ENCODE measurements at places on chromosomes 3 and 15. TPM values are rescaled to one million over a fixed set of nuclear protein-coding genes. Genes with fewer than 3 reads are reported as not detected.
A peak's percentile ranks its signal among the peaks of the same experiment; 100 is the strongest.

IQCF5 gene
- total RNA-seq: not detected

SLC9A9 gene
- total RNA-seq: 6.8 TPM

GOLGA8K gene
- total RNA-seq: 1.5 TPM

MITF gene
- total RNA-seq: not detected

RASGRF1 gene
- total RNA-seq: not detected

HRG gene
- total RNA-seq: not detected

DAZL gene
- 0.07 TPM for total RNA-seq

CFAP91 gene
- not detected for total RNA-seq

CFAP92 gene
- not detected for total RNA-seq

- no peak for DNase-seq
These were observed 220.9 kb downstream of the ITPR1 start for GRCh38 chr3:4714045-4714444.

- DNase-seq: no peak
These were observed 250.5 kb downstream of the SHQ1 start for GRCh38 chr3:72597756-72598195.

DNA sequence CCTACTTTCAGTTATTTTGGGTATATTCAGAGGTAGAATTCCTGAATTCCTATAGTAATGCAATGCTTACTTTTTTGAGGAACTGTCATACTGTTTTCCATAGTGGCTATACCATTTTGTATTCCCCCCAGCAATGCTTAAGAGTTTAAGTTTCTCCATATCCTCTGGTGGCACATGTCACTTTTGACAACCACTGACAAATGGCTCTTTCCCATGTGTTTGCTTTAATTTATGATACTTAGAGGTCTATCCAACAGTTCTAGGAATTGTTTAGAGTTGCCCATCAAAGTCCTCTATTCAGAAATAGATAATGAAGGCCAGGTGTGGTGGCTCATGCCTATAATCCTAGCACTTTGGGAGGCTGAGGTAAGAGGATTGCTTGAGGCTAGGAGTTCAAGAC is 128.9 kb upstream of the CFAP20DC start:
- DNase-seq: no peak

- DNase-seq: peak; percentile 11
These were observed 35.9 kb downstream of the CEMIP start for GRCh38 chr15:80815106-80815505.

- no peak for DNase-seq
These were observed 52.9 kb upstream of the WNT7A start for GRCh38 chr3:13932578-13933295.

DNA sequence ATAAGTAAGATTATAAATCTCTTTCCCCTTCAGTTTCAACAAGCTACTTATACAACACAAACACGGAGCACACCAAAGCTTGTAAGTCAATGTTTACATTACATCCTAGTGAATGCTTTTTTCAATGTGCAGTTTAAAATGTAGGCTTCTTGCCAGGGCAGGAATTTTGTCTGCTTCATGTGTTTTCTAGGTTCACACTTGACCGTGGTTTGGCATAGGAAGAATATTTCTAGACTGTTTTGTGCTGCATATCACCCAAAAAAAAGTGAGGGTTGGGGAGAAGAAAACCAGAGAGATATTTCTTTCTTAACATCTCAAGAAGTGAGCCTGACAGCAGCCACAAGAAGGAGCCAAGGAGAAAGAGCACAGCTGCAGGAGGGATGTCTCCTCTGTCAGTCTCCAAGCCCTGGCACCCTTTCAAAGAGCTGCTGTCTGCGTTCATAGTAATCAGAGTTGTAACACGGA is 255.8 kb downstream of the MEIS2 start:
- DNase-seq: no peak

DNA sequence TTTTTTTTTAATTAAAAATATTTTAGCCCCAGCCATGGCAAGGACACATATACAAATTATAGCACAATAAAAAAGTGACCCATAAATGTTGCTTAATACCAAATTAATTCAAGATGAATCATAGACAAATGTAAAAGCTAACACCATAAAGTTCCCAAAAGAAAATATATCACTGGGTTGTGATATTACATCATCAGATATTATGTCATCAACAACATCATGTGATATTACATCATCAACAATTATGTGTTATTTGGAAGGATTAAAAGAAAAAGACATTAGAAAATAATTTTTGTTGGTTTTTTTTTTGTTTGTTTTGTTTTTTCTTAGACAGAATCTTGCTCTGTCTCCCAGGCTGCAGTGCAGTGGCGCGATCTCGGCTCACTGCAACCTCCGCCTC is 34.5 kb upstream of the ABHD10 start:
- DNase-seq: no peak

- no peak for DNase-seq
These were observed 113.2 kb downstream of the TCF12 start for GRCh38 chr15:57031605-57032004.

- no peak for DNase-seq
These were observed 15.0 kb upstream of the SOX2 start for GRCh38 chr3:181696626-181697230.

DNA sequence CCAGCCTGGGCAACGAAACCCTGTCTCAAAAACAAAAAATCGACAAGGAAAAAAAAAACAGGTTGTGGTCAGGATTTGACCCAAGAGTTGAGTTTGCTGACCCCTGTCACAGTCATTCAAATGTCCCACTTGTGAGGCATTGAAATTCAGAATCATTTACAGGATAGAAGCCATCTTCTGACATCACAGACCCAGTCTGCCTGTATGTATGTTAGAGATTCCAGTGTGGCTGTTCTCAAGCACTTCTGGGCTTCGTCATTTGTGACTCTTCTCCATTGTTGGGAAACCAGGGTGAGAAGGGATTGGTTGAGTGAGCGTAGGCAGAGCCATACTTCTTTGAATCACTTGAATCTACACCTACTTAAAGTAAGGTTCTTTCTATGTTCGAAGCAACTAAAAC is 57.1 kb downstream of the LMLN start:
- DNase-seq: no peak

DNA sequence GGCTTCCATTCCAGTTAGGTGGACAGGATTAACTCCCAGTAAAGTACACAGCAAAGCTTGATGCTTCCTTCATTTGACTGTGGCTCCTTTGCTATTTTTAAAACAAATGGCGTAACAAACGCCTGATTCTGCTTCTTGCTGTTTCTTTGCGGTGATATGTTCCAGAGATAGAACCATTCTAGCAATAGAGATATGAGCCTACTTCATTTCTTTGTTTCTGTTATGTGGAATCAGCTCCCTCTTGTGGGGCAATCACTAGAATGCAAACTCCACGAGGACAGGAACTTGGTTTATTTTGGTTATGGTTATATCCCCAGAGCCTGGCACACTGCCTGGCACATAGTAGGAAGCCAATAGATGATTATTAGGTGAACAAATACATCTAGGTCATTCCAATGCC is 122.6 kb upstream of the SLC6A11 start:
- DNase-seq: no peak

- DNase-seq: no peak
These were observed 8.4 kb downstream of the MORC1 start for GRCh38 chr3:109109574-109109973.

GRCh38 chr3:100103558-100104441 is 10.5 kb downstream of the FILIP1L start:
- peak; percentile 73 for DNase-seq

- DNase-seq: no peak
These were observed at the start of gene TIMP4 for GRCh38 chr3:12158387-12159226. TIMP4 (minus strand) TSS chr3:12158912; CDS start chr3:12158840, 72 bp downstream.

GRCh38 chr3:45499529-45499928 is 95.0 kb upstream of the LIMD1 start:
- no peak for DNase-seq

- no peak for DNase-seq
These were observed 8.2 kb downstream of the GOLIM4 start for GRCh38 chr3:168087539-168087938.

- DNase-seq: no peak
These were observed 525.5 kb upstream of the BCHE start for GRCh38 chr3:166362698-166363097.

GRCh38 chr3:187183210-187183862 is 13.9 kb upstream of the RTP1 start:
- no peak for DNase-seq

DNA sequence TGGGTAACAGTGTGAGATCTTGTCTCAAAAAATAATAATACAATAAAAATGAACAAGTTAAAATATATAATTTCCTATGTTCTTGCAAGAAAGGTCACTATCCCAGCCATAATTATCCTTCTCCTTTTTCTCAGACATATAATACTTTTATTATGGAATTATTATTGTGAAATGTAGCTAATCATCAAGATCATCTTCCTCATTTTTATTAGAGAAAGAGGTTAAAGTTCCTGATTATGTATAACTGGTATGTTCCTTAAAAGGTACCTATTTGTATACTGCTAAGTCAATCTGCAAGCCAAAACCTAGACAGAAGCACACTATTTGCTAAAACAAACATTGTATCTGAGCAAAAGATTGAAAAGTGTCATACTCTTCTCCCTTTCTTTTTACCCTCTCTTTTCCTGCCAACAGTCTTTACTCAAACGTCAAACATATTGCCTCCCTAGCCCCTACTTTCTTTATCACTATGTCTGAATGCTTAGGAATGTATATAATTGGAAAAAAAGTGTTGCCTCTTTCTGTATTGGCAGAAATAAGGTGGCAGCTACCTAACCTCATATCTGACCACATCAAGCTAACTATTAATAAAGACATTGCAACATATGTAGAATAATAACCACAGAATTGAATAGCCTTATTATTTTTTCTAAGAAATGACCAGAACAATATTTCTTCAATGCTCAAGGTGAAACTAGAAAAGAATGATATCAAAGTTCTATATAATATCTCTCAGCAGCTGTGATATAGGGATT is 18.5 kb downstream of the SEC11A start:
- no peak for DNase-seq

GRCh38 chr15:99976811-99977271 is 243.6 kb upstream of the LYSMD4 start:
- DNase-seq: no peak

DNA sequence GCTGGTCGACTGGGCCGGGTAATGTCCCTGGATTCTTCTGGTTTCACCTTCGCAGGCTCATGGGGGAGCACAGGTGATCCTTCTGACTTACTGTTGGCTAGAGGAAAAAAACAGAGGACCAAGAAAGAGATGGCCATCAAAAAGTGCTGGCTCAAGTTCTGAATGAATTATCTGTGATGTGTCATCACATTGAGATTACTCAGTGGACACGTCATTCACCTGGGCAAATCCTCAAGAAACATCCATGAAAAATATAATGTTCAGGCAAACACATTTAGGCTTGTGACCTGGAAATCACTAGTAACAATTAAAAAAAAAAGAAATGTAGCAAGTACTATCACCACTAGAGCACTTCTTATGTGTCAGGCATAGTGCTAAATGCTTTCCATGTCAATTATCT is 81.5 kb upstream of the SLC2A2 start:
- DNase-seq: no peak

GRCh38 chr3:113285226-113285625 is 73.9 kb downstream of the BOC start:
- DNase-seq: no peak

- peak; percentile 74 for DNase-seq
These were observed 43.7 kb upstream of the ATP2C1 start for GRCh38 chr3:130850044-130850797.

DNA sequence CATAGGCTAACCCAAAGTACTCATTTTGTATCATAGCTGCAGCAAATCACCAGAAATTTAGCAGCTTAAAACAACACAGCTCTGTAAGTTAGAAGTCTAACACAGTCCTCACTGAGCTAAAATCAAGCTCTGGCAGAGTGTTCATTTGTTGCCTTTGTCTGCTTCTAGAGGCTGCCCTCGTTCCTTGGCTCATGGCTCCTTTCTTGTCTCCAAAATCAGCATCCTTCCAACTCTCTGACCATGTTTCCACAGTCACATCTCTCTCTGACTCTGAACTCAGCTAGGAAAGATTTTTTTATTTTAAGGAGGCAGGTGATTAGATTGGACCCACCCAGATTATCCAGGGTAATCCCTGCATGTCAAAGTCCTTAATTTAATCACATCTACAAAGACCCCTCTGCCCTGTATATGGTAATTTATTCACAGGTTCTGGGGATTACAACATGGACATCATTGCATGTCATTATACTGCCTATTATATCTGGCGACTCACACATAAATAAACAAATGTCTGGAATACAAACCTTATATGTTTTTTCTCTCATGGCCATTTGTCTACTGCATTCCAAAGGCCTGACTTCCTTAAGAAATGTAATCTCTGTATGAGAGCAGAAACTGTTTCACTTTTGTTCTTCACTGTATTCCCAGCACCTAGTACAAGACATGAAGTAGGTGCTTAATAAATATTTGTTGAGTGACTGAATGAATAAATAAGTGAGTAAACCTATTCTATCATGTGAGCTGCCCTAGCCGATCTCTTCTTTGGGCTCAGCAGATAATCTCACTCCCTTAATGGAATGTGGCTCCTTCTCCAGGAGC is 15.1 kb upstream of the UACA start:
- DNase-seq: no peak
